ENCODE measurements at places on chromosomes 3 and 15.

DNA sequence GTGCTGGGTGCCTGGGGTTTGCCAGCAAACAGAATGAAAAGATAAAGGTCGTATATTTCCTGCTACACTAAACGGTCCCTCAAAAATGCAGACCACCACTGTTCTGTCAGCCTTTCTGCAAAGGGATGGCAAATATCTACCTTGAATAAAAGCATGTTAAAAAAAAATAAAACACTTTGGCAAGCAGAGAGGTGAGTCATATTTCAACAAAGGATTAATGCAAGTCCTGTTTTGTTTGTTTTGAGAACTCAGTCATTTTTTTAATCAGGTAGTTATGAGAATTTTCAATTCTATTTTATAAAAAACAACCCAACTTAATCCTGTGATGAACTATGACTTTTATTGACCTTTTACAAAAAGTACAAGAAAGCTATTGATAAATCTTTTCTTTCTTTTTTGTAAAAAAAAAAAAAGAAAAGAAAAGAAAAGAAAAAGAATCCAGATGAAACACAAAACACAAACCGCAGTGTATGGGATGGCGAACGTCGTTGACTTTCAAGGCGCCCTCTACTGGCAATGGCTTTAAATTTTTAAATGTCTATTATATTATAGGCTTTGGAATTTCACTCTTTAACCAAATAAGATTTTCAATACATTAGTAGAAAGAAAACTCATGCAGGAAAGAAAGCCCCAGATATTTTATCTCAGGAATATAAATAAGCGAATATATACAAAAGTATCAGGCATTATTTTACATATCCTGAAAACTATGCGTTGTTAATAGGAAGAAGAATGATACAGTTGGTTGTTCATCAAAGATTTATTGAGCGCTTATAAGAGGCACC is 87.8 kb downstream of the NCEH1 start:
- DNase-seq = peak; percentile 50

DNA sequence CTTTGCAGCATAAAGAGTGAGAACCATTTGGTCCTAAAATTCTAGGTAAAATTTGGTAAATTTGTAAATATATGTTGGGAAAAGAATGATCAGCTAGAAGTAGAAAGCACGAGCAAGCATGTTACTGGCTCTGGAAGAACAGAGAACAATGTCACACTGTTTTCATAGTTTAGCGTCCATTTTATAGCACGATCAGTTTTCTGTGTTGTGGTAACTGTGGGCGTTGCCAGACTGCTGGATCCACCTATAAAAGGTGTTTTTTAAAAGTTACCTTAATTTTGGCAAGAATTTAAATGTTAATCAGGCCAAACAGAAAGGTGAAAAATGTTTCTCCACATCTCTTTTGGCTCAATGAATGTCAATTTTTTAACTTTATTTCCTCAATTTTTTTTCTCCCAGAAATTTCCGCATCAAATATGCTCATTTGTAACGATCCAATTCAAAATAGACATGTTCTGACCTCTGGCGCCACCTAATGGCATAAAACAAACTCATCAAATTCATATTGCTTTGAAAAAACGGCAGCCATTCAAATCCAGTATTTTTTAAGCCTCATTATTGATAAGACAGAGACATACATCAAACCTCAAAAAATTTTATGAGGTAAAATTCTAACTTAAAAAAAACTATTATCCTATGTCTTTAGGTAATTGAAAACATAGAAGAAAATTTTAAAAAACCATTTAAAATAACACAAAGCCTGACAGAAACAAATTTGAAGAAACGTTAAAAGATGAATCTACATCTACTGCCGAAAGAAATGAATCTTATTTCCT is 5.5 kb upstream of the GP5 start:
- DNase-seq = peak; percentile 63

DNA sequence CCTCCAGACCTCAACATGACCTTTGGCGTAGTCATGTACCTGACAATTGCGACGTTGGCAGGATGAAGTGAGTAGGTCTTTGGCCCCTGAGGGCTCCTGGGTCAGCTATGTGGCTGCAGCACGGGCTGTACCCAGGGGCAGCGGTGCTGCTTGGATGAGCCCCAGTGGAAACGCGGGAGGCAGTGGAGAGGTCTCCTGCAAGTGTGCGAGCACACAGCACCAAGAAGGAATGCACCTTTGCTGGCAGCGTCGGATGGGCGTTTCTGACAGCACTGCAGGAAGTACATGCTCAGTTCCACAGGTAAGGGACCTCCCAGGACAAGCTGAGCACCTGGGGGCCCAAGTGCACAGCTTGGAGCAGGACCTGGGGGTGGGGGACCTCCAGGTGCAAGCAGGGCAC is 67.4 kb upstream of the UNC13C start:
- DNase-seq = no peak

GRCh38 chr3:50354850-50355249 is 4.2 kb downstream of the CYB561D2 start:
- no peak for DNase-seq

Data from cardiac muscle cell (in vitro differentiated cells and primary cell).